ENCODE measurements at places on chromosomes 1 and 21.

GRCh38 chr1:156165083-156165482, 11.7 kb downstream of the SEMA4A start:
- DNase-seq, result no peak

DNA sequence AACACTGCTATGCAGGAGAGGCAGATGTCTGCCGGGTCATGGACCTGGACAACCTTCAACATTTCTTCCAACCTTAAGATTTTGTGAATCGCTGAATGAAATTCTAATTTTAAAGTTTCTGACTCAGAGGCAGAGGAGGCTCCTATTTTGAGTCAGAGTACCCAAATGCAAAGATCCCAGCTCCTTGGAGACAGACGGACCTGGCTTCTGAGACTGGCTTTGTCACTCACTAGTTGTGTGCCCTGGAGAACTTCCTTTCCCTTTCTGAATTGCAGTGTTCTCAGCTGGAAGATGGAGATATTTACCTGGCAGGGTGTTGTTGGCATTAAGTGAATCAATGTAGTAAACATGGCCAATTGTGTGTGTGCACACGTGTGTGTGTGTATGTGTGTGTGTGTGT, 51.9 kb downstream of the IER5 start:
- DNase-seq, result no peak

DNA sequence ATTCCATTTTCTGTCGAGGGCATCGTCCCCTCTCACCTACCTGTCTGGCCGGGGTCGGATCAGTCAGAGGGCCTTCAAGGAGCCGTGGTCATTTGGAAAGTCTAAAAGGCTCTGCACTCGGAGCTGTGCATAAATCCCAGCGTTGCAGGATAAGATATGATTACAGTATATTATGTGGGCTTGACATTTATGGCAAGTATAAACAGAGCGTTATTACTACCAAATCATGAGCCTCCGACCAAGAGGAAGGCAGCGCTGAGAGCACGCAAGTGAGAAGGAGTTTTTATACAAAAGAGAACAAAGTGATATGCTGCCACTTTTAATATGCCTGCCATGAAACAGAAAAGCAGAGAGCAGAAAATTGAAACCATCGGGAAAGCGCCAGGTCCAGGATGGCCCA, 419.4 kb upstream of the VAMP3 start:
- no peak for DNase-seq

GRCh38 chr1:45407629-45408287, 67.5 kb upstream of the MUTYH start:
- DNase-seq, result no peak

DNA sequence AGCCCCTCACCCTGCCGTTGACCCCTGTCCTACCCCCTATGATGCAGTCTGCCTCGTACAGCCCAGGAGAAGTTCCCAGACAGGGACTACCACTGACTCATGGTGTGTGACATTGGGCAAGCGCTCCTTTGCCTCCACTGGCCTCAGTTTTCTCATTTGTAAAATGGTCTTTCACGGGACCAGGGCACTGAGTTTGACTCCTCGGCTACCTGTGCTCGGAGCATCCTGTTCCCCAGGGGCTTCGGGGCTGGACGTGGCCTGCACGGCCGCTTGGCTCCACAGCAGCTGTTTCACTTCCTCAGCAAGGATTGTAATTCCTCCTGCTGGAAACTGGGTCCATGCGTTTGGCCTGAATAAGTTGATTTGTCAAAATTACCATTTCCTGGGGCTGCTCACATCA, 277.3 kb downstream of the MATN1 start:
- DNase-seq, result no peak

DNA sequence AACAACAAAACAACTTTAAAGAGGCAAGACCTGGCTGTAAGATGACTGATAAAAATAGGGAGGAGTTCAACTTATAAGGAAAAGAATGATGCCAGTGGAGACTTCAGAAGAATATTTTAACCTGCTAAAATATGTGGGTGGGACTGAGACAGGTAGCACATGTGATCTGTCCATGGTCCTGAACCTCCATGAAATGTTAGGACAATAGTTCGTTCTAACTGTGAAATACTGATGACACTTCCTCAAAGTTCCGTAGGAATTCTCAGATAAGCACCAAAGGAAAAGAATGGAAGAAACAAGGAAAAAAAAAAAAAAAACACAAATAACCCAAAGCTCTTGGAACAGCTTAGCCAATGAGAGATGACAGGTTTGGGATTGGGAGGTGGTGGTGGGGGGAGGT, 44.7 kb downstream of the CDC42BPA start:
- DNase-seq, result no peak

- no peak for DNase-seq
Measured at GRCh38 chr1:168266644-168267186, 14.0 kb upstream of the TBX19 start.

DNA sequence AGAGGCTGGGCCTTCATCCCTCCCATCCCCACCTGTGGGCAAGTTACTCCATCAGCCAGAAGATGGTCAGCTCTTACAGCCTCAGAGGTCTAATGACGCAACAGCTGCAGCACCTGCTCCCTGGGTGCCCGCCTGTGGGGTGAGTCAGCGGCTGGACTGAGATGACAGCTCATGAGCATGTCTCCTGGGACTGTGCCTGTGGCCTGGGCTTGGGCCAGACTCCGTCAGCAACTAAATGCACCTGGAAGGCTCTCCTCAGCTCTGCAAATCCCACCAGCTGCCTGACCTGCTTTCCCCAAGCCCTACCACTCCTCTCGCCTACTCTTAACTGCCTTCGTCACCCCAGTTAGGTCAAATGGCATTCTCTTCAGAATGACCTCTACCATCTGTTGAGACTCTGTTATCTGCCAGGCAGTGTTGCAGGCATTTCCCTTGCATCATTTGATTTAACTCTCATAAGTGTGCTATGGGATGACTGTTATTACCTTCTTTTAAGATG, 47.7 kb downstream of the ETS2 start:
- DNase-seq, result peak; percentile 87

- DNase-seq, result no peak
Measured at GRCh38 chr1:27884006-27884954, 11.9 kb downstream of the THEMIS2 start.

- DNase-seq, result no peak
Measured at GRCh38 chr1:228283476-228284147, 75.8 kb downstream of the OBSCN start.
